Activated T-helper 1 cell treated with anti-CD3 and anti-CD28 coated beads, Interleukin-2, amount 50 U/mL, for 16 hours (primary cell): ENCODE measurements at places on chromosomes 2 and 18.

GRCh38 chr2:97738179-97739019 is 25.0 kb downstream of the ZAP70 start:
- DNase-seq: no peak

- DNase-seq: peak; percentile 39
Measured at GRCh38 chr2:61537277-61537949, 743 bp downstream of the XPO1 start.

DNA sequence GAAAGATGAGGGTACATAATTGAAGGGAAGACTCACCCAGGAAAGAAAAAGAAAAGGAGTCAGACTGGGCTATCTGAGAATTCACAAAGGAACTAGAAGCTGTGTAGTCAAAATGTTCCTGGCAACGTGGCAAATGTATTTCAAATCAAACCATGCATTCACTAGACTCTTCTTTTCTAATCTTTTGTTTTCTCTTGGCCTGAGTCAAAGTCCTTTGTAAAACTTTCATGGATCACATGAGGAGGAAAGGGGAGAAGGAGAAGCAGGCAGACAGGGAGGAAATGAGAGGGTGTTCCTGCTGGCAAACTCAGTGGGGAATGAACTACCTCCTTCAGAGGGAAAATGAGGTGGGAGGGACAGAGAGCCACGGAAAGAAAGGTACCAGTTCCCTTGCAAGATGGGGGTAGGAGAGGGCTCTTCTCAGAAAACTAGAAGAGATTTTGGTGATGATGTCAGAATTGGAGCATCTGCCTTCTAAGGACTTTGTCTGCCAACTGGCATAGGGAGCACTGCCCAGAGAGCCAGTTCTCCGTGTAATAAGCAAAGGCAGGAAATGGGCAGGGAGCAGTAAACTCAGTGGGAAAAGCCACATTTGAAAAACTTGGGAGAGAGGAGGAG is 51.4 kb downstream of the SLC8A1 start:
- no peak for DNase-seq

DNA sequence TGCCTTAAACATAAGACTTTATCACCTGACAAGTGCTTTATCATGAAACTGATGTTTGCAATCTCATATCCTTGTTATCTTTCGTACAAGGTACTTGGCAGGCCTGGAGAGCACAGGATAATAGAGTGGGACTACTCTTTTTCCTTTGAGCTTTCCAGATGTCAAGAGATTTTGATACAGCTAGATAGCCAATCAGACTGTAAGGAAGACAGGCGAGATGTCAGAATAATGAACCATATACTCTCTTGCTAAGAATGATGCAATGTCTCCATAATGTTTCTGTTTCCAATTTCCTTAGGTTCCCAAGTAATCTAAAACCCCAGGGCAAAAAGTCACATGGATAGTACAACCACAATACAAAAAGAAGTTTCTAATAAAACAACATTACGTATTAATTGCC is 313.1 kb downstream of the PDE11A start:
- no peak for DNase-seq

DNA sequence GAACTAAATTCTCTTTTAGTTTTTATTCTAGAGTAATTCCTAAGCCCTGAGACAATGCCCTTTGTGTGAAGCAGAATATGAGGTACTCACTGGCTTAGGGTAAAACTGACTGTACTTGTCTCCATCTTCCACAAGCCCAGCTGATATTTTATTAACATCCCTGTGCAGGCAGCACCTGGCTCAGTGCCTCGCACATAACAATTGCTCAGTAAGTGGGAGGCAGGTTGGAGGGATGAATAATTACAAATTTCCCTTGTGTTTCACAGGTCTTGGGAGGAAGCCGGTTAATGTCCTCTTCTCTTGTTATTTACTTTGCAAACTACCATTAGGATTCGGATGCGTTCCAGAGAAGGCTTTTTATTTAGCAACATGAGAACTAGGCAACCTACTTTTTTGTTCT is 249.8 kb upstream of the FSHR start:
- no peak for DNase-seq

- no peak for DNase-seq
Measured at GRCh38 chr2:26731714-26732113, 32.4 kb upstream of the SLC35F6 start.

DNA sequence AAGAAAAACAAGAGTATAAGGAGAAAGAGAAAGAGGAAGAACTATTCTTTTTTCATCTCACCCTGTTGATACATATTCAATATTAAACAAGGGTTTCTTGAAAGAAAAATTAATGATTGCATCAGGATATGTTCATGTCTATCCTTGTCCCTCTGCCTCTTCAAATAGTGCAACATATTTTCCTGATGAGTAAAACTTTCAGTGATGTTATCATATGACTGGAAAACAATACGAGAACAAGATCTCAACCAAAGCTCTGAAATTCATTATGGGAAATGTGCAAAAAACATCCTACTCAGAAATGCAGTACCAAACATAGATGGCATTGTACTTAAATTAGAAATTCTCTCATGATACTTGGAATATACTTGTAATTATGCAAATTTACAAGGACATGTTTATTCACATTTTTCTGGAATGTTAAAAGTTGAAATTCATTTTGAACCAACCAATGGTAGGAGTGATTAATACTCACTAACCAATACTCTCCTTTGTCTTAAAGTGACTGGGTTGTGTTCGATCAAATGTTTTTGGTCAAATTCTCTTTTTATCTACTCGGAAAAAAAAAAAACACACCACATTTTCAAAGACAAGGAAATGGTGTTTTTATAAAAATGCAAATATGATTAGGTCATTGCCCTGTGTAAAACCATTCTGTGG is 148.9 kb upstream of the GULP1 start:
- DNase-seq: no peak

DNA sequence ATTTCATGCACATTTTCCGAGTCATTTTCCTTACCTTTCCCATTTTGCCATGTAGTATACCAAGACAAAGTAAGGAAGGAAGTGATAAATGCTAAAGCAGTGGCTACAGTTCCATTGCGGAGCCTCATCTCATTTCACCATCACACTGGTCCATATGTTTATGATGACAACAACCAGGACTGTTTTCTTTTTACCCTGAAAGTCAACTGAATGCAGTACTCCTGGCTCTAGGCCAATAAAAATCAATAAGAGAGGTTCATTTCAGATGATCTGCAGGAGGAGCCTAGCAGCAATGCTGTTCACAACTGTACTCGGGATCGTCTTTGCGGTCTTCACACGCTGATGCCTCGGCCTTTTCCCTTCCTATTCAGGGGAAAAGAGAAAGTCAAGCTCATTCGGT is 4.7 kb downstream of the MGAT4A start:
- DNase-seq: no peak

- DNase-seq: no peak
Measured at GRCh38 chr2:219706823-219707281, 79.4 kb downstream of the SLC4A3 start.

DNA sequence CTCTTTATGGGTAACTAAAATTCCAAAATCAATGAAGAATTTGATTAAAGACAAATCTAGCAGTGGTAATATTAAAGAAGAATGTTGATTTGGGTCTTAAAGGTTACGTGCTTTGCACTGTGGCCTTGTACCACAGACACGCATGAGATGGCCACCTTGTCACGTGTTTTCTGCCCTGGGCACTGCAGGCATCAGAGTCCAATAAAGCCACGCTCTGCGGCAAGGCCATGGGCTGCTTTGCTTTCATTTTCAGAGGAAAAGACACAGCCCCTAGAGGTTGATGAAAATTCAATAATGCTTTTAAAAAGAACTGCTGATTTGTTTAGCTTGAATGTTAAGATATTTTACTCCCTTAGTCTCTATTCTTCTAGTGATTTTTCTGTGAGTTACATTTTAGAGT is 30.4 kb downstream of the AOX1 start:
- no peak for DNase-seq

DNA sequence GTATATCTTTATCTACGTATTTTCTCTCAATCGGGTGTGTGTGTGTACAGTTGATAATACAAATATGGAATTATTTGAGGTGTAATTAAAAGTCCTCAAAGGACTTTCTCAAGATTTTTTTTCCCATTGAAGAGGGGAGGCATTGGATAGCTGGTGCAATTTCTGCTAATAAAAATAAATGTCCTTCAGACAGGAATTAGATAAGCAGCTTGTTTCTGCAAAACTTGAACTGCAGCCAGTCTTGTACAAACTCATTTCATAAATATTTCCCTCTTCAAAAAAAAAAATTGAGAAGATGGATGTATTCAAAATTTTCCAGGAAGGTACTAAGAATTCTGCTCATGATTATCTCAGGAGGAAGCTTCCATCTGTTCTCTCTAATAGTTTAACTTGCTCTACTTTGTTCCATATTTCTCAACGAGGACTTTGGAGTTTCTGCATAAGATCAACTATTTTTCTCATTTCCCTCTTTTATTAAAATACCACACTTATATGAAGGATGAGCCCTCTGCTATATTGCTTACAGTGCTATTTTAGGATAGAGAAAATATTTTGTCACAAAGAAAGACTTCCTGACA is 33.0 kb upstream of the GLS start:
- DNase-seq: no peak

GRCh38 chr2:27857417-27858172 is 32.6 kb downstream of the RBKS start:
- DNase-seq: no peak

DNA sequence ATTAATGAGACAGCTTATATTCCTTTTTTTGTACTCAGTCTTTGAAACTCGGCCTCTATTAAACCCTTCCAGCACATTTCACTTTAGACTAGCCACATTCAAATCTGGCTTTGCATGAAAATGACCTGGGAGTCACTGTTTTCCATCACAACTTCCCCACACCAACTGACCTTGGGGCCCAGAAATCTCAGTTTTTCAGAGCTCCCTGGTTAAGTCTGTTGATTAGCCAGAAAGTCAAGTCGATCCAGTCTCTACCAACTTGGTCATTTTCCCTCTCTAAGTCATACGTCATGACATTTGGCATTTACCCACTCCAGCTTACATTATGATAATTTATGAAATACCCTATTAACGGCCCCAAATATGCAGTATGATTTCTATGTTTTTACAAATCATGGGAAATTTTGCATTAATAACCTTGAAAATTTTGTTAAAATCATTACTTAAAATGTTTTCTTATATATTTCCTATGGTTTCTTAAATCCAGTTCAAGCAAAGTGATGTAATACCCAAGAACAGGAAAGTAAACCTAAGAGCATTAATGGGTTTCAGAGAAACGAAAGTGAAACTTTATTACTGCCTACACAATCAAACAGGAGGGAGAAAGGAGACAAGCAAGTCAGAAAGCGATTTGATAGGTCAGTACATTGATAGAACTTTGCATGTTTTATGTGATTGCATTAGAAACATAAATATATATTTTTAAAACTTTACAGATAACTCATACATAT is 77.1 kb downstream of the SPATS2L start:
- DNase-seq: no peak

- DNase-seq: no peak
Measured at GRCh38 chr2:239348563-239349452, 52.0 kb downstream of the HDAC4 start.

DNA sequence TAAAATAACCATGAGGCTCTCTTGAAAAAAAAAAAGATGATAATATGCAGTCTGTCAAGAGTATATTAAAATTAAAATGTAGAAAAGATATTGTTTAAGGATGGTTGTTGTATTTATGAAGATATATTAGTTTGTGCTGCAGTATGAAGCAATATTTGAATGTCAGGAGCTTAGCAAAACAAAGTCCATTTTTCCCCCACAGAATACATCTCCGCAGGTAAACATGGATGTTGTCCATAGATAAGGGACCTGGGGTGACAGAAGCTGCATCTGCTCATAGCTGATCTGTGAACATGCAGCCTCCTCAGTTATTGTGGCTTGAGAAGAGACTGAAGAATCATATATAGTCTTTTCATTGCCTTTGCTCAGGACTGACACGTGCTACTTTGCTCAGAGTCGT is 366.1 kb upstream of the MMADHC start:
- no peak for DNase-seq
